ENCODE measurements at places on chromosomes 4 and X. TPM values are rescaled to one million over a fixed set of nuclear protein-coding genes. Genes with fewer than 3 reads are reported as not detected.

DNA sequence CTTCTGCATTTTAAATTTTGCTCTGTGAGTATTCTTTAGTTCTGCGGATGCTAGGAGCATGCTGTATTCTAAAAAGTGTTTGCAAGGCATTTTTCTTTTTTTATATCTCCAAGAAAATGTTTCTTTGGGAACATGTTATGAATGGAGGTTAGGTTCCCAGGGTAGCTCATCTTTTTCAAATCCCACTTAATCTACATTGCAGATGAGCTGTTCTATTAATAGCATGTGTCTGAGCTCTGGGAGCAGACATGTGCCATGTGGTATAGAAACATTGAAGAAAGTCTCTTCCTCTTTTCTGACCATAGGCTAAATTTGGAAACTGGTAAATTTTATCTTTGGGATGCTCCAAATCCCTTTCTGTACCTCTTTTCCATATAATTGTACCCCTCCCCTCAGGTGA lies 23.2 kb downstream of the DIAPH2 start:
- no peak overlapping the region for H3K4me3 ChIP-seq
- H3K36me3 ChIP-seq: no peaks in the 10 kb centered on the region
- no peak overlapping the region for H3K27ac ChIP-seq
- peaks cover under 1% of the 10 kb centered on the region for H3K27me3 ChIP-seq

Gene SPANXA2
- not detected for total RNA-seq

Gene FRG2
- not detected for total RNA-seq

DNA sequence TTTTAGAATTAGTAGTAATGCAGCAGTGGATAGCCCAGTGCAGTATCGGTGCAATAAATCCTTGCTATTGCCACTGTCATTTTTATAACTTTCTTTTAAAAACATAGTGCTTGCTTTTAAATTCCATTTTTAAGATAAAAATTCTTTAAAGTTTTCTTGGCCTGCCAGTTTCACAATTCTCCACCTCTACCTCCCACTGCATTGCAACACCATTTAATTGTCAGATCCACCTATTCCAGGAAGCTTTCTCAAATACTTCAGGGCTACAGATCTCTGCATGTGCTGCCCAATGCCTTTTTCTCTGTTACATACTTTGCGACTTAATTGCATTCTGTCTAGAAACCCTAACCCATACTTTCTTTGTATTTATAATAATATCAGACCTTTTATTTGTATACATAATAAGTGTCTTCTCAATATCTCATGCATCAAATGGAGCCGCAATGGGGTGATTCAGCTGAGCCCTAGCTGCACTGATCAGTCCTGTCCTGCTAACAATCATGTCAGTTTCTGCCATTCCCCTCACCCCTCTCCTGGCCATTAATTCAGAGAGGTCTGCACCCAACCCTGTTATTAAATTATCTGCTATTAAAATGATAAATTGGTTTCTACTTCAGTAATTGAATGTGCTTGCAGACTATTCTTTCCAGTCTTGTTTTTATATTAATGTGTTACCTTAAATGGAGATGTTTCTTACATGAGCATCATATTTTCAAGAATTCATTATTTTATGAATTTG lies 193.1 kb downstream of the SLIT2 start:
- no peak overlapping the region for H3K27ac ChIP-seq
- H3K4me3 ChIP-seq: no peak overlapping the region
- no peaks in the 10 kb centered on the region for H3K36me3 ChIP-seq
- no peaks in the 10 kb centered on the region for H3K27me3 ChIP-seq
- H3K4me1 ChIP-seq: no peaks in the 10 kb centered on the region

Gene TLR1
- 1.9 TPM for total RNA-seq

- H3K27ac ChIP-seq: no peak overlapping the region
- no peak for DNase-seq
- H3K27me3 ChIP-seq: no peaks in the 10 kb centered on the region
- no peaks in the 10 kb centered on the region for H3K36me3 ChIP-seq
- H3K4me3 ChIP-seq: no peak overlapping the region
These were observed 573.6 kb downstream of the ADGRL3 start for GRCh38 chr4:61773655-61774245.

DNA sequence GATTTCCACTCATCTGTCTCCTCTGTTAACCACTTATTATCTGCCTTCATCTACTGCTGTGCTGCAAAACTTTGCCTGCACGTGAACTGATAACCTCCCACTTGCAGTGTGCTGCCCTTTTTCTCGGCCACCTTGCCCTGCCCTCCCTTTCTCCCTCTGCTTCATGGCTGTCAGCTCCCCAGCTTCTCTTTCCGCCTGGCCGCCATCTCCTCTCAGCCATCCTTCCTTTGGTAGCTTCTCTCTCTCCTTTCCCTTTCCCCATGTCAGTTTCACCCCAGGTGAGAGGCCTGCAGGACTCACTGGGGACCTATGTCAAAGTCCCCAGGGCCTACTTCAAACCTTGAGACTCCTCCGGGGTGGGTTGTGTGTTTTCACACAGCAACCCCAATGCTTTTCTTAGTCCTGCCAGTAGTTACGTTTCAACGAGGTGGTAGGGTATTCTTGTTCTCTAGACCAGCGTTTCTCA lies 6.6 kb downstream of the MSL3 start:
- peaks cover 55% of the 10 kb centered on the region for H3K36me3 ChIP-seq
- no peaks in the 10 kb centered on the region for H3K27me3 ChIP-seq
- peak; percentile 15 for DNase-seq

- no peak for DNase-seq
- peak overlapping the region; percentile 40 for H3K27ac ChIP-seq
- no peak overlapping the region for H3K4me3 ChIP-seq
- H3K4me1 ChIP-seq: no peaks in the 10 kb centered on the region
- no peaks in the 10 kb centered on the region for H3K36me3 ChIP-seq
These were observed 13.4 kb upstream of the PAPSS1 start for GRCh38 chr4:107733431-107733925.

- H3K27me3 ChIP-seq: peaks cover 10% of the 10 kb centered on the region
- no peaks in the 10 kb centered on the region for H3K36me3 ChIP-seq
- no peak for DNase-seq
- no peak overlapping the region for H3K4me3 ChIP-seq
- H3K27ac ChIP-seq: no peak overlapping the region
These were observed 17.6 kb downstream of the ARMCX2 start for GRCh38 chrX:101642093-101642492.

Gene GPM6B
- not detected for total RNA-seq
